Kidney (tissue), 22 donors: ENCODE measurements at places on chromosomes 1 and 21.

DNA sequence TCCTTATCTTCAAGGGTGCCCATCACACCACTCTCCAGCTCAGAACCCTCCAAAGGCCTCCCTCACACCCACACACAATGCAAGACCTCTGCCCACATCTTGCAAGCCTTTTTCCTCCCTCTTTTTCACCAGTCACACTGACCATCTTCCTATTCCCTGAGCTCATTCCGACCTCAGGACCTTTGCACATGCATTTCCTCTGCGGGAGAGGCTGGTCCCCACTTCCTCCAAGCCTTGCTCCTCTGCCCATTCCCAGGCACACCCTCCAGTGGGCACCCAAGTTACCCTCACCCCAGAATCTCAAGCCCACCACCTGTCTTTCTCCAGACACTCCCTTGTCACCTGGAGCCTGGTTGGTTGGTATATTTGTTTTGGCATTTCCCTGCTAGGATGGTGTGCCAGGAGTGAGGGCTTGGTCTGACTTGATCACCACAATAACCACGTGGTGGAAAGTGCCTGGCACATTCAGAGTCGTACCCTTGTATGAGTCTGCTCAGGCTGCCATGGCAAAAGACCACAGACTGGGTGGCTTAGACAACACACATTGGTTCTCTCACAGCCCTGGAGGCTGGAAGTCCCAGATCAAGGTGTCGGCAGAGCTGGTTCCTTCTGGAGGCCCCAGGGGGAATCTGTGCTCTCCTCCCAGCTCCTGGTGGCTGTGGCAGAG, 13.2 kb downstream of the MX2 start:
- DNase-seq = peak; percentile 13

GRCh38 chr1:211616965-211617297, 38.0 kb upstream of the SLC30A1 start:
- DNase-seq = no peak

DNA sequence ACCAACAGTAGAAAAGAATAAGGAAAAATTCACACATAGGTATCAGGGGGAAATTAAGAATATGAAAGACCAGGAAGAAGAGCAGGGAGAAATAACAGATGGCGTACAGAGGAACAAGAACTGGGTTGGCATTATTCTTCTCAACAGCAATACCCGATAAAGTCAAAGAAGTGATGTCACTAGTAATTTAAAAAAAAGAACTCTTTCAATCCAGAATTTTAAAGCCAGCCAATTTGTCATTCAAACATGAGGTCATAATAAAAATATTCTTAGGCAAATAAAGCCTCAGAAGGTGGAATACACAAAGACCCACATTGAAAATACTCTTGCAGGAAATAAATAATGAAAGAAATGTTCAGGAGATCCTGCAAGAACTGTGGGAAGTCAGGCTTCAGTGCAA, 8.8 kb downstream of the NCMAP start:
- DNase-seq = no peak

GRCh38 chr1:3042481-3042880, 21.2 kb downstream of the ACTRT2 start:
- DNase-seq = peak; percentile 29

- no peak for DNase-seq
Observed at GRCh38 chr1:149925751-149926150, 1.9 kb downstream of the SF3B4 start.

DNA sequence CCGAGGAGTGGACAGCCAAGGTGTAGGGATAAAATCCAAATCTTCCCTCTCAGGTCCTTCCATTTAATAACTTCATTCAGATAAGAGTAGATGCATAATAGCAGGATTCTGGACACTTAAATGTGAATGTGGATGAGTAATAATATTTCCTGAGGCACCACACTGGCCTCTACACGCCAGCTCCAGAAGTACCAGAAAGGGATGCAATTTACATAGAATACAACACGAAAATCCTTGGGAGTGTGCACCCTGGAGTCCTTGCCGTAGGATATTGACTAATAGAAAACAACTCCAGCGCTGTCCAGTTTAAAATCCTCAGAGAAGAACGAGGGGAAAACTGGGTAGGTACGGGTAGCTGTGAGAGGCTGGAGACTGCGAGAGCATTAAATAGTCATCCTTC, 6.9 kb downstream of the PLXNA2 start:
- DNase-seq = no peak

DNA sequence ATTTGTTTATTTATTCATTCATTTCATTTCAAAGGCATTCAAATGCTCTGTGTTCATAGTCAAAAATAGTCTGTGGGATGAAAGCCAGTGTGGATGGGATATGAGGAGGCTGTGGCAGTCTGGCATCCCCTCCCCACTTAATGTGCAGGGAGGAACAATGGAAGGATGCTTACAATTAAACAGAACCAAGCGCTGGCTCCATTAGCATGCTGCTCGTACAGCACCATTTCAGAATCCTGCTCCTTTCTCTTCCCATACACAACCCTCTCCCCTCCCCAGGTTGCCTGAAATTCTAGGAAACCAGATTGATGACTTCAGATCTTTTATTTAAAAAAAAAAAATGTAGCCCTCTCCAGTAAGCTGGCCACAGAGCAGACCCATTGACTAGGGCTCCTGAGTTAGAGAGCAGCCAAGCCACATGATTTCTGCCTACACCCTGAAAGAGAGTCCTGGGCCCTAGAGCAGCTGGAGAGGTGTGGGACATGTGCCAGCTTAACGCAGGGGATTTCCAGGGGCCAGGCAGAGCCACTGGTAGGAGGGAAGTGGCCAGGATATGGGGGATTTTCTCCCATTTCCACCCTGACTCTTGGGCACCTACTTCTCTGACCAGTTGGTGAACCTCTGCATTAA, 205.2 kb downstream of the ASTN1 start:
- DNase-seq = no peak

GRCh38 chr1:180154003-180154324, 705 bp upstream of the QSOX1 start:
- no peak for DNase-seq

DNA sequence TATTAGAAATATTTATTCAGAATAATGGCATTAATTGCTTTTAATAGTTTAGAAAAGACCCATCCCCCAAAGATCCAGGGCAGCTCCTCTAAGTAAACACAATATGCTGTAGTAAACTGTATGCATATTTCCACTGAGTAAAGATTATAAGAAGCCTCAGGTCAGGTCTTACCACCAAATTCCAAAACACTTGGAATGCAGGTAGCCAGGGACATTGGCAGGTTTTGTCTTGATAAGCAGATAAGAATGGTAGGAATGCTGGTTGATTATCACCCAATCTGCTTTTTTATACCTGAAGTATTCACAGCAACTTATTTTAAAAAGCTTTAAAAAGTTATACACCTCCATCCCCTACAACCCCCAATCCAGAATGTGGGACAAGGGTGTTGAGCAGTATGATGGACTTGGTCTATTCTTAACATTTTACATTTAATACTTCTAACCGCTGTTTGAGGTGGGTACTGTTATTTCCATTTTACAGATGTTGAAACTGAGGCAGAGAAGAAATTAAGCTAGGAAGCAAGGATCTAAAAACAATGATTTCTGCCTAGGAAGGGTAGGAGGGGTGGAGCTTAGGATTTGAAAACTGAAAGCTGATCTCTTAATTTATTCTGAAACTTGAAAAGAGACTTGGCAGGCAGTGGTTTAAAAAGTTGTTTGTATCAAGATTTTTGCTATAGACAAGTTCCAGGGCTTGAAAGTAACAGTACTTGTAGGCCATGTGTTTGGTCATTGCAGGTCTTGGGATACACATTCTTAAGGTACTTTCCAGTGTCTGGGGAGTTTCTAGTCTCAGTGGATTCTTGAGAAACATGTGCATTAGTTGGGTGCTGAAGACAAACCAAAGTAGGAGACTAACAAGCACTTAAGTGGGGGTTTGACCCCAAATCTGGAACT, 15.6 kb upstream of the THEM4 start:
- DNase-seq = no peak

DNA sequence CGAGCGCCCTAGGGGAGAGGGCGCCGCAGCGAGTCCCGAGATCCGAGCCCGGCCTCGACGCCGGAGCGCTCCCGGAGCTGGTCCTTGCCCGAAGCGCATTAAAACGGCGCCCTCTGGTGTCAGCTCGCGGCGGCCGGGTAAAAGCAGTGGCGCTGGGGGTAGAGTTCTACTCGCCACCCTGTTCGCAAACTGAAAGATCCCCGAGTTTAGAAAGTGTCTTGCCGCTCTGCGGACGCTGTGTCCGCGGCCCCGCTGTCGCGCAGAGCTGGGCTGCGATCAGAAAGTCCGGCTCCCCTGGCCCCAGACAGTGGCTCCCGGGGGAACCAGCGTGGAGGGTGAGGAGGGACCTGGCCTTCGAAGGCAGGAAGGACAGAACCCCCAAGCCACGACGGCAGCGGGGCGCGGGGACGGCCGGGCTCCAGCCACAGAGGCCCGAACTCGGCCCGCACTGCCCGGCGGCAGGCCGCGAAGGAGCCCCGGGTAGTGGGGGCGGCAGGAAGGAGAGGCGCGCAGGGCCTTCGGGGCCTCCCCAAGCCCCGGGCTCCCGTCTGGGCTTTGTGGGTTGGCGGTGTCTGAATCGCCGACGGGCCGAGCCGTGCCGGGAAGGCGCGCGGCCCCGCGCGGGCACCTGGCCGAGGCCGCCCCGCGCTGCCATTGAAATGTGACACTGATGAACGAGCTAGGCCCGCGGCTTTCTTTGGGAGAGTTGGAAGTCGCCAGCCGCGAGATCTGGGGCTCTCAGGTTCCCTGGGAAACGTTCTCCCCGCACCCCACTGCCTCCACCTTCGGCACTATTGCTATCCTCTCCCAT, 39.1 kb upstream of the NFIA start:
- DNase-seq = peak; percentile 89

- DNase-seq = no peak
Observed at GRCh38 chr21:34875830-34876229, 173.3 kb downstream of the RUNX1 start.

- no peak for DNase-seq
Observed at GRCh38 chr1:53431805-53432565, 27.2 kb upstream of the DMRTB1 start.

DNA sequence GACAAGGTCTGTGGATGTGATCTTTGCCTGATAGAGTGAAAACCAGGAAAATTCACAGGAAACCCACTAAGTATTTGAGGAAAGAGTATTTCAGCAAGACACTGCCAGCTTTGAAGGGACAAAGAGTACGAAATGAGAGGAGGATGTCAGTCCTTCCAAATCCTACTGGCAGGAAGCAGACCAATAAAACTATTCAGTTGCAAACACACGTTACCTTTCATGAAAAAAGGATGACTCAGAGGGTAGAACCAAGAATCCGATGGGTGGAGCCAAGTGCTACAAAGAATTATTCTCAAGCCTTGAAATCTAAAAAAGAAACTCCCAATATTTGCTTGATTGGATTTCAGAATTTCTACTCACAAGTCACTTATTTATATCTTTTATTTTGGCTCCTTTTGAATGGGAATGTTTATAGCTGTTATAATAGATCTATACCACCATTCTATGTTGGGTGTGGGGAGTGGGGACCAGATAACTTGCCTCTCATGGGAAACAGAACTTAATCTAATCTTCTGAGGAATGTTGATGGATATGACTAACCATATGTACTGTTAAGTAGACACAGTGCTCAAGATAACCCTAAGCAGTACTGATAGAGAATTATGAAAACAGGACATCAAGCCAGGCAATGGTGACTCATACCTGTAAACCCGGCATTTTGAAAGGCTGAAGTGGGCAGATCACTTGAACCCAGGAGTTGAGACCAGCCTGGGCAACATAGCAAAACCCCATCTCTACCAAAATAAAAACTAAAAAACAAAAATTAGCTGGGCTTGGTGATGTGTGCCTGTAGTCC, 19.3 kb upstream of the HEATR1 start:
- DNase-seq = no peak

- DNase-seq = no peak
Observed at GRCh38 chr21:36117286-36117741, 17.6 kb upstream of the CBR3 start.

DNA sequence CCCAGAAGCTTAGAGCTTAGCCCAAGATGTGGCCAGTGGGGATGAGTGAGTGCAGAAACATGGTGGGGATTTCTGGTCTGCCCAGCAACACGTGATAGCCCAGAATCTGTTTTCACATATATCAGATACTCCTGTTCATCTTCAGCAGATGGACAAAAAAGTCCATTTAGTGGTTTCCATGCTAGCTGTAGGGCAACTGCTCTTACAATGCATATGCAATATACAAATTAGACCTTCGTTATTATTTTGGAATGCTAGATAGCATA, 96.9 kb upstream of the SGIP1 start:
- no peak for DNase-seq

DNA sequence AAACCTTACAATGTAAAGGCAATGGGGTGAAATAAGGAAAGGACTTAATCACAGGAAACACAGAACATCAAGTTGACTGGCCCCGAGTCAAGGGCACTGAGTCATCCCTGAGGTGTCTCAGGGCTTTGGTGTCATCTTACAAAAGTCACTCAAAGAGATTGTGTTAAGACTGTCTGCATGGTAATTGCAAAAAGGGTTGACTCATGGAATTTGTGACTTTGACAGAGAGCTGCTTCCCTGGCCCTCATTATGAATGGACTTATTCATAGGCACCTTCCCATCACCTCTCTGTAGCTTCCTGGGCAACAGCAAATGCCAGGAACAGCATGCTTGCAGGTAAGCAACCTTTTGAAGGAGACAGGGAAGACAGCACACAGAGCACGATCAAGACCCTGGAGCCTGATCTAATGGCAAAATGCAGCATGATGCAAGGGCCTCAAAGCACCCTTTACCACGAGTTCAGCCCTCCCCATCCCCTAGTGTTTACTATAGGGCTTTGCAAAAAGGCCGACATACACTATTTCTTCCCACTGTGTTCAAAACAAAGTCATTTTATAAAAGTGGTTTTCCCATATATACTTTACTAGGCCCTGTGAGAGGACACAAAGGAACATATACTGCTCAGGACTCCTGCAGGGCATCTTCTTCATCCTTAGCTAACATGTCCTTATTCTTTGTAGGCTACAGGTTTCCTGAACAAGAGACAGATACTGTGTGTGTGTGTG, 17.1 kb downstream of the ZP4 start:
- DNase-seq = no peak

GRCh38 chr21:41671859-41672542, 94.9 kb downstream of the RIPK4 start:
- DNase-seq = peak; percentile 15

GRCh38 chr1:182054698-182055326, 6.7 kb downstream of the ZNF648 start:
- no peak for DNase-seq

GRCh38 chr1:83734420-83734819, 264.5 kb downstream of the TTLL7 start:
- peak; percentile 19 for DNase-seq
